Stimulated activated CD8-positive, alpha-beta memory T cell treated with anti-CD3 and anti-CD28 coated beads, Interleukin-2, amount 100 ng/mL, for 1 hour (primary cell): ENCODE measurements at places on chromosomes 12 and 14.

GRCh38 chr14:22883173-22883976 lies at the start of gene REM2:
TSS of gene REM2 (plus strand) at chr14:22883222. CDS start at chr14:22883288, 66 bp downstream.
- DNase-seq, result no peak

DNA sequence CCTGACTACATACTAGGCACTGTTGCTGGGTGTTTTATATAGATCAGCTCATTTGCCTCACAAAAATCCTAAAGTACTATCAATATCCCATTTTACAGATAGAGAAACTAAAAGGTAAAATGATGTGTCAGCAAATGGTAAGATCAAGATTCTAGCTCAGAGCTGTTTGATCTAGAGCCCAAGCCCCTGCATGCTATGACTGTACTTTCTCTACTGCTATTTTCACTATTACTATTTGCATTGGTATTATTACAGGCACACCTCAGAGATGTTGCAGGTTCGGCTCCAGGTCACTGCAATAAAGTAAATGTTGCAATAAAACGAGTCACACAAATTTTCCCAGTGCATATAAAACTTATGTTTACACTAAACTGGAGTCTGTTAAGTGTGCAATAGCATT lies 10.9 kb downstream of the ISCU start:
- DNase-seq, result no peak

- no peak for DNase-seq
Observed at GRCh38 chr12:120955232-120955631, 23.1 kb upstream of the HNF1A start.

GRCh38 chr12:44465139-44465538 lies 411.0 kb downstream of the NELL2 start:
- DNase-seq, result no peak

DNA sequence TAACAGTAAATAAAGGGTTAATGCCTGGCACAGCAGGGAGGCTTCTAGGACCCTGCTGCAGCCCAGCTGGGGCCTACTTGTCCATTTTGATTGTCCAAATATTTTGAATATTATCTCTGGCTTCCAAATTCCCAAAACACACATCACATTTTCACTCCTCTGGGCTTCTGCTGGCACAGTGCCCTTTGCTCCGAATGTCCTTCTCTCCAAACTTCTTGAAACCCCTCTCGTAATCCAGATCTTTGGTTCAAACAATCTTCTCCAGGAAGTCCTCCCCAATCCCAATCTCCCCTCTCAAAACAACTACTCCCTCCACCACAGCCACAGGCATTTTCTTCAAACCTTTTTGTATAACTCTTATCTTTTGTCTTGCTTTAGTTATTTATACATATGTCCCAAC lies 225.6 kb downstream of the PPM1H start:
- DNase-seq, result no peak

- DNase-seq, result no peak
Observed at GRCh38 chr12:52434760-52435530, 774 bp upstream of the KRT75 start.

- DNase-seq, result no peak
Observed at GRCh38 chr14:95876761-95877538, at the start of gene TUNAR. TSS of gene TUNAR (plus strand) at chr14:95876832.

- DNase-seq, result no peak
Observed at GRCh38 chr12:108367436-108367835, 28.3 kb upstream of the CMKLR1 start.
